ENCODE measurements at places on chromosomes 5 and 9.

- no peak for DNase-seq
Observed at GRCh38 chr5:114411380-114411931, 49.6 kb downstream of the KCNN2 start.

DNA sequence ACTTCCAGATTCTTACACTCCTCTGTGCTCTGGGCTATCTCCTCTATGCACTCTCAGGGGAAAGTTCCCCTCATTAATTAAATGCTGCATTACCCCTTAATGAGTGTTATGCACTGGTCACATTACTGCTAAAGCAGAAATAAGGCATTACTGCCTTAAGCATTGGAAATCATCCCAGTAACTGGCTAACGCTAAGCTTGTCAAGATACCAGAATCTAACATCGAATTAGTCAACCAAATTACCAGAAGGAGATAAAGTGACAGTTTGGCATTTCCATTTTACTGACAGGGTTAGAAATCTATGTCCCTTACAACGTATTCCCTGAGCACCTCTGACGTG lies 69.5 kb upstream of the FAM169A start:
- no peak for DNase-seq

- no peak for DNase-seq
Observed at GRCh38 chr9:73183917-73184861, 32.5 kb downstream of the ANXA1 start.

DNA sequence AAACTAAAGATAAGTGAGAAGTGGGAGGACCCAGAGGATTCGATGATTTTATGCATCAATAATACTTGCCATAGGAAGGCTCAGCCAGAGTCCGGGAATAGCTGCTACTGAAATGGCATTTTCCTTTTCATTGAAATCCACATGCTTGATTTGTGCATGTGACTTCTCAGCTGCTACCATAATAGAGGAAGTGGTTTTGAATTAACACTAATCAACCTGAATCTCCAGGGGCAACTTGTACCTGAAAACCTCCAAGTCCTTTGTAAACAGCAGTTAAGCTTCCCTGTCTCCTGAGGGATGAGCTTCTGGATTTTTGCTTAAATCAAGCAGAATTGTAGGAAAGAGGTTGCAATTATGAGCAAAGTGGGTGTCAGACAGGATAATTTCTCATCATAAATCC lies 124.9 kb downstream of the PPP2R2B start:
- DNase-seq = no peak

DNA sequence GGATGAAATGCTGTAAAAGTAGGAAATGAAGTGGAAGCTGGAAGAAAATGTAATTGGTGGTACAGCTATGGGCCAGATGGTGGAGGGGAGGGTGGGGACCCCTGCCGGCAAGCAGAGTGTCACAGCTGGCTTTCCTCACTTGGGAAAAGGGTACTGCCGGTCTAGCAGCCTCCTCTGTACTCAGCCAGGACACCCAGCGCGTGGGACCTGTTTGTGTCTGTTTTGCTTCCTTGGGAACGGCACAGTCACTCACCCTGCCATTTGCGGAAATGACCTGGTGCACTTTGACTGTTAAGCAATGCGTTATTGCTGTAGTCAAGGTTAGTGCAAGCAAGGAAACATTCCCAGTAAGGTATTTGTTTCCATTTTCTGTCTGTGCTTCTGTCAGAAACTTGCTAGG lies 10.1 kb downstream of the TMEM252 start:
- no peak for DNase-seq

DNA sequence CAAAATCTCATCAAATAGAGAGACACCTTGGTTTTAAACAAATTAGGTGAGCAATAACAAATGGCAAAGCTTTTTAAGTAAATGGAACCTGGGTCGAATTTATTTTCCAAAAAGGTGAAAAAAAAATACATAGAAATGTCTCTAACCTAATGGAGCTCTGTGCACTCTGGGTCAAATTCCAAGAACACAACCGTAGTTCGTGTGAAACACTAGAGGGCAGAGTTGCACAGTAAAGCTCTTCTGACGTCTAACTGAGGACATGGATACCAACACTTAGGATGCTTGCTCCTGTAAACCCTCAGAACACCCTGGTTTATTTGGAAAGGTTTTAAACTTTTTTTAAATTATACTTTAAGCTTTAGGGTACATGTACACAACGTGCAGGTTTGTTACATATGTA lies 18.9 kb downstream of the MARCHF11 start:
- DNase-seq = no peak

All from mesenteric fat pad (tissue), 1 donor.